ENCODE measurements at places on chromosomes 2 and 18.

- no peak for DNase-seq
These were observed 42.6 kb upstream of the SETBP1 start for GRCh38 chr18:44638034-44638540.

DNA sequence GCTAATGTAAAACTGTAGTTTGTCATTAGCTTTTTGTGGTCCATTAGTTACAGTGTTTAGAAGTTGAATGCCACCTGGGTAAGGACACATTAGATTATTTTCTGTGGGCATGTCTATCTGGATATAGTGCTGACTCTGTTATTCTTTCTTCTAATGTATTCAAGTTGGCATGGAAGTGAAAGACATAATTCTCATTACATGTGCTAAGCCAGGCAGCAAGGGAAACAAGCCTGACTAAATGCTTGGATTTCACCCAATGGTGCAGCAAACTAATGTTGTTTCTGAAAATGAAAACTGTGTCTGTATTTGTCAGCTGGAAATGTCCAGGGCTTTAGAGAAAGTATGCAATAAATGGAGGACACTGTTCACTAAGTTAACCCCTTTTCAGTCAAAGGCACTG lies 100.7 kb downstream of the NUP35 start:
- DNase-seq, result no peak

DNA sequence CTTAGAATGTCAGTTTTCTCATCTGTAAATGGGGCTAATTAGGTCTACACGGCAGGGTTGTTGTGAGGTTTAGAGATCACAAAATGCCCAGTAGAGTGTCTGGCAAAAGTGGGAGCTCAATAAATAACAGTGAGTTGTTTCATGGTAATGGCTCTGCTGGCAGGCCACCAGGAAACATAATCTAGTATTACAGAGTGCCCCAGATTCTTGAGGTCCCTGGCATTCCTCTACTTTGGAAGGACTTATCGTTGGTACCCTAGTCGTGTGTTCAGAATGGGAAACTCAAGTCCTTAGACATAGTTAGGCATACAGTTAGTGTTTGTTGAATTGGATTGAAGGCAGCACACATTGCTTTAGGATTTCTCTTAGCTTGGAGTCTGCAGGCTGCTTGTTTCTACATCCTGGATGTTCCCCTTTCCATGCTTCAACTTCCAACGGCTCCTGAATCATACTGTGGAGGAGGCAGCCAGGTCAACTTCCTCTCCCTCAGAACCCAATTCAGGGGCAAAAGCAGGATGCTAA lies 161.5 kb upstream of the FOSL2 start:
- DNase-seq, result no peak

- DNase-seq, result no peak
These were observed 110.3 kb upstream of the ODC1 start for GRCh38 chr2:10558281-10559030.

GRCh38 chr2:136334967-136335366 lies 217.0 kb upstream of the CXCR4 start:
- no peak for DNase-seq

- DNase-seq, result no peak
These were observed 1.5 kb downstream of the UCN start for GRCh38 chr2:27306573-27307286.

DNA sequence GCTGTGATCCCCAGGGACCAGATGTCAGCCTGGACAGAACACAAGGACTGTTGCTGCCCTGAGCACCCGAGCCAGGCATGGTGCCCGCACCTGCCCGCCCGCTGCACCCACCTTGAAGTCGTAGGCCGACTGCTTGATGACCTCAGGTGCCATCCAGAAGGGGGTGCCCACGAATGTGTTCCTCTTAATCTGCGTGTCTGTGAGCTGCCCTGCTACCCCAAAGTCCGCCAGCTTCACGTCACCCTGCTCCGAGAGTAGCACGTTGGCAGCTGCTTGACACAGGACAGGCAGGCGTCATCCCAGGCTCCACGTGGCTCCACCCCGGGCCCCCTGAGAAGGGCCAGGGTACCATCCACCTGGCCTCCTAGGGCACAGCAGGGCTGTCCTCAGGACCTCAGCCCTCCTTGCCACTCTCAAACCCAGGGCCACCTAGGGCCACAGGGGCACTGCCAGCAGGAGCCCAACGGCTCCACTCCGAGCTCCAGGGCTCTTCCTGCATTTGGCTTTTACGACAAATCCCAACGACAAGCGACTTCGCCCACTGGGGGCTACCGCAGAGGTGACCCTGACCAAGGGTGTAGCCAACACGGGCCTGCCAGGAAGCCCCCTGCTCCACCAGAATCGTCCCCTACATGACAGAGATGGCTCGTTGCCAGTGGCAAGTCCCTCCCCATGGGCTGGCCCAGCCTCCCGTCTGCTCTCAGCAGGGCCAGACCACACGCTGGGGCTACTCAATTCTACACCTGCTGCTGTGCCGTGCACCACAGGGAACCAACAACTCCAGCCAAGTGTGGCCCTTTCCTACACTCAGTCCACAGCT lies 9.0 kb downstream of the STK25 start:
- no peak for DNase-seq

GRCh38 chr2:196361606-196362326 lies 190.4 kb upstream of the STK17B start:
- DNase-seq, result no peak

DNA sequence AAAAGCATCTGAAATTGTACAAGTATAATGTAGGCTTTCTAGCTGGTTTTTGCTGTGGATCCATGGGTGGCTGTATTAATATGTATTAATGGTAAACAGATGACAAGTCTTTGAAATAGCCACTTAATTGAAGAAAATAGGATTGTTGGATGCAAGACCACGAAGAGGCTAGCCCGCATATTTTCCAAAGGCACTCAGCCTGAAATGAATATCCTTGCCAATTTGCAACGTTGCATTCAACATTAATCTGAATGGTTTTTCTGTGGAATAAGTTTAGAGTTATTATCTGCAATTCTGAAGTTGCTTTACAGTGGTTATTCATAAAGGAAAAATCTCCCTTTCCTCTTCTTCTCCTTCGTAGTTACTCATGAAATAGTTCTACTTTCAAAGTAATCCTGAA lies 86.2 kb upstream of the SPATS2L start:
- no peak for DNase-seq

GRCh38 chr2:148817210-148817708 lies 57.8 kb upstream of the KIF5C start:
- DNase-seq, result no peak

GRCh38 chr2:587087-587960 lies 89.9 kb downstream of the TMEM18 start:
- no peak for DNase-seq

GRCh38 chr18:12366379-12366778 lies 10.6 kb downstream of the AFG3L2 start:
- no peak for DNase-seq

DNA sequence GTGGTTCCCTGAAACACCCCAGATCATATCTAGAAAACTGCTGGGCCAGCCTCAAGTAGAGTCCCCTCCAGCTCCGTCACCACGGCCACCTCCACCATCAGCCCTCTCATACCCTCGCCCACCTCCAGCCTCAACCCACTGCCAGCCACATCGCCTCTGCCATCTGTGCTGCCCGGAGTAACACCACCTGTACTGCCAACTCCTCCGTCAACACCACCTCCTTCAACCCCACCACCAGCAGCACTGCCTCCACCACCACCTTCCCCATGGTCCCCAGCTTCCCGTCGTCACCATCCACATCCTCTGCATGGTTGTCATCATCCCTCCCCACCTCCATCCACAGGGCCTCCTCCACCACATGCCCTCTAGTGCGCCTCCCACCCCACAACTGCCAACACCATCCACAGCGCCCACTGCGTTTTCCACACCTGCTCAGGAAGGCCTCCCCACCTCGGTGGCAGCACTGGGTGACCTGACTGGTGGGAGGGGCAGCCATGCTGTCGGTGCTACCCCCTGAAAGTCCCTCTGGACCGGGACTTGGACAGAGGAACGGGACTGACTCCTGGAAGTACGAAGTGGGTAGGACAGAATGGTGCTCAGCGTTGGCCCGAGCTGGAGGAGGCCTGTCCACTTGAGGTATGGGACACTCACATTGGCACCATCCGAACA lies 1.6 kb downstream of the SNED1 start:
- DNase-seq, result no peak

- no peak for DNase-seq
These were observed 35.3 kb upstream of the GCC2 start for GRCh38 chr2:108413711-108414095.

DNA sequence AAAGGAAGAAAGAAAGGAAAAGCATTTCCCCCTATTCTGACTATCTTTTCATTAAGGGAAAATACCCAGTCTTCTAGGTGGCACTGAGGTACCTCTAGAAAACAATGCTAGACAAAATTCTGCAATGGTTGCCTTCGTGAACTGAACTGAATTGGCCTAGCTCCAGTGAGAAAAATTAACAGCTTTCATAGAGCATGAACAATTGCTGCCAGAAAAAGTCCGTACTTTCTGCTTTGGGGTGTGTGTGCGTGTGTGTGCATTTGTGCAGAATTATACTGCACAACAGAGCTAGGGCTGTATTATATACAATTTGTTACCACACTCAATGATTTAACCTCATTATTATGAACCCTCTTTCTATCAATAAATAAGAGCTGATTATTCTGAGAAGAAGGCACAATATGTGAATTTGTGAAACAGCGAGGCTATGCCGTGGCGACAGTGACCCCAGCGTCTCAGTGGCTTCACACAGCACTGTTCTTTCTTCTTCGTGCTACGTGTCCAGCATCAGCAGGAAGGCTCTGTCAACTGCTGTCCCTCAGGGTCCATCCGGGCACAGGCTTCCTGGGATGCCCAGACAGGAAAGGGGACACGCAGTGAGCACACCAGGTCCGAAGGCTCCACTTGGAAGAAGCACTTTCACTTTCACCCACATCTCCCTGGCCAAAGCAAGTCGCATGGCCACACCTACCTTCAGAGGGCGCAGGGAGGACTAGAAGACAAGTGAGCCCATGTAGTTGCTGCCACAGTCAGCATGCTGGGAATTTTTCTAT lies 47.5 kb downstream of the PTGR3 start:
- DNase-seq, result no peak

DNA sequence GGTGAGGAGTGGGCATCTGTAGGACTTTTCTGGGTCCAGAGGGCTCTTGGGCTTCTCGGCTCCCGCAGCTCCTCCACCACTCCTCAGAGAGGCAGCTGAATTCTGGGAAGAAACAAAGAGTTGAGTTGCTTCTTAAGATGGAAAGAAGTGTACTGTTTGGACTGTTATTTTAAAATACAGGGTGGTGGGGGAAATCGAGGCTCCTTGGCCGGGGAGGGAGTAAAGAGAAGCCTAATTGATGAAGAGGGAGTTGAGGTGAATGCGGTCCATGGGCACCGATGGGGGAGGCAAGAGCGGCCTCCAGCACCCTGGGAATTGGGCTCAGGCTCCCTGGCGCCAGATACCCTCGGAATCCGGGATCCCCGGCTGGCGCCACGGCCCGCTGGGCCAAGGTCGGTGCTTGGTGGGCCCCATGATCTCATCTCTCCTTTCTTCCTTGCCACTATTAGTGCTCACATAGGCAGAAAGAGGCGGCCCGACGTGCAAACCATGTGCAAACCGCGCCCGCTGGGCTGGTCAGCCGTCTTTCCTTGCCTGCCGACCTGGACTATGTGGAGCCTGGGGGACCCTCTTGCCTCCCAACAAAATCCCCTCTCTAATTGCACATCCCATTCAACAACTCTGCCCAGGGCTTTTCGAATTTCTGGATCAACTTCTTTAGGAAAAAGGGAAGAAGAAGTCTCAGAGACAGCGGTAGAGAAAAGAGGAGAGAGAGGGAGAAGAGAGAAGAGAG lies 604 bp upstream of the SIX3 start:
- peak; percentile 22 for DNase-seq

DNA sequence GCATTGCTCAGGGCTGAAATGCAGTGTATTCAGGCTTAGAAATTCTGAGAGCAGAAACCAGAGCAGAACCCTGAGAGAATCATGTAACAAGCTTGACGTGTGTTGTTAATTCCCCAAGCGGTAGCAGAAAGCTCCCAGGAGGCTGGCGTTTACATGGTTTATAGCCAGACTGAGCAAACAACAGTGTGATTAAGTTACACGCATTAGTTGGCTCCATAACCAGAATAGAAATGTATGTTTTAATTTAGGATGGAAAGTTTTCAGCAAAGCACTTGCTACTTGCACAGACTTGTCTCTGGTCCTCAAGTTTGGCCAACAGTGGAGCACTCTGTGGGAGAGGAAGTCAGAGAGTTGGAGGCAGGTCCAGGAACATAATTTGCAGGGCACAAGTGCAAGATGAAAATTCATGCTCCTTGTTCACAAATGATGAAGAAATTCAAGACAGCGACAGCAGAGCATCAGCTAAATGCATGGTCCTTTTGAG lies 69.3 kb downstream of the MAPK4 start:
- no peak for DNase-seq

GRCh38 chr2:68216454-68217310 lies 35.6 kb downstream of the PPP3R1 start:
- DNase-seq, result no peak

GRCh38 chr2:45117383-45117782 lies 108.1 kb upstream of the SIX2 start:
- no peak for DNase-seq

DNA sequence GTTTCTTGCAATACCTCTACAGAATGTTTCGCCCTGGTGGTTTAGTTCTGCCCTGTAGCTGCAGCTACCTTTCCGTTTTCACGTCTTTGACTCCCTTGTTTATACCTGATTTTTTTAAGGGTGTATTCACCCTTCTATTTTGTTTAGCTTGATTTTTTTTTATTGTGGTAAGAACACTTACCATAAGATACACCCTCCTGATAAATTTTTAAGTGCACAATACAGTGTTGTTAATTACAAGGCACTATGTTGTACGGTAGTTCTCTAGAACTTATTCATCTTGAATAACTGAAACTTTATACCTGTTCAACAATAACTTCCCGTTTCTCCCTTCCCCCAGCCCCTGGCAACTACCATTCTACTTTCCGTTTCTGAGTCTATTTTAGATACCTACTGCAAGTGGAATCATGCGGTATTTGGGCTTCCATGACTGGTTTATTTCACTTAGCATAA lies 48.9 kb upstream of the NABP1 start:
- no peak for DNase-seq

DNA sequence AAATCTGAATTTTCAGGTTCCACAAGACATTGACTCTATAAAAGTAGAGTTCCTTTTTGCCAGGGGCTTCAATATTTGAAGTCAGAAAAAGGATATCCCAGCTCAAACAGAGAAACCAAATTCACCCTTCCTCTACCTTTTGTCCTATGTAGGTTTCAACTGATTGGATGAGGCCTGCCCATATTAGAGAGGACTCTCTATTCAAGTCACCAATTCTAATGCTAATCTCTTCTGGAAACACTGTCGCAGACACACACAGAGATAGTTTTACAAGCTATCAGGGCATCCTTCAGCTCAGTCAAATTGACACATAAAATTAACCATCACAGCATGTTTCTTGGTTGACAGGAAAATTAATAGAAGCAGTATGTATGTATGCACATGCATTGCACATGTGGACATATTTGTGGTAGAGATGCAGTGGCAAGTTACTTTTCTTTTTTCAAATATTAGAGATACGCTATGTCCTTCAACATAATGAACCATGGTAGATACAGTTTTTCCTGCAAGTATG lies 207.1 kb downstream of the RAD51AP2 start:
- no peak for DNase-seq

DNA sequence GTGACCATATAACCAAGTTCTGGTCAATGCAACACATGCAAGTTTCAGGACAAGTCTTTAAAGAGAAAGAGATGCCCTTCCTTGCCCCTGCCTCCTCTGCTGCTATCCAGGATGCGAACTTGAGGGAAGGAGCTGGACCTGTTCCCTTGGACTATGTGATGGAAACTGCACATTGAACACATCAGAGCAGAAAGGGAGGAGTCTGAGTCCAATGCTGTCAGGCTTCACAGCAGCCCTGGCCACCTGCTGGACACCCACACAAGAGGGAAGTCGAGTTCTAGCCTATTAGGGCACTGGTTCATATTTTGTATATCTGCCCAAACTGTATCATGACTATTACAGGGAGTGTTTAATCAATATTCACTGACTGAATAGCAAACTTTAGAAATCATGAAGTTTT lies 38.3 kb upstream of the TEX51 start:
- DNase-seq, result no peak
